ENCODE measurements at places on chromosomes 1 and 21. TPM values are rescaled to one million over a fixed set of nuclear protein-coding genes. Genes with fewer than 3 reads are reported as not detected.

DNA sequence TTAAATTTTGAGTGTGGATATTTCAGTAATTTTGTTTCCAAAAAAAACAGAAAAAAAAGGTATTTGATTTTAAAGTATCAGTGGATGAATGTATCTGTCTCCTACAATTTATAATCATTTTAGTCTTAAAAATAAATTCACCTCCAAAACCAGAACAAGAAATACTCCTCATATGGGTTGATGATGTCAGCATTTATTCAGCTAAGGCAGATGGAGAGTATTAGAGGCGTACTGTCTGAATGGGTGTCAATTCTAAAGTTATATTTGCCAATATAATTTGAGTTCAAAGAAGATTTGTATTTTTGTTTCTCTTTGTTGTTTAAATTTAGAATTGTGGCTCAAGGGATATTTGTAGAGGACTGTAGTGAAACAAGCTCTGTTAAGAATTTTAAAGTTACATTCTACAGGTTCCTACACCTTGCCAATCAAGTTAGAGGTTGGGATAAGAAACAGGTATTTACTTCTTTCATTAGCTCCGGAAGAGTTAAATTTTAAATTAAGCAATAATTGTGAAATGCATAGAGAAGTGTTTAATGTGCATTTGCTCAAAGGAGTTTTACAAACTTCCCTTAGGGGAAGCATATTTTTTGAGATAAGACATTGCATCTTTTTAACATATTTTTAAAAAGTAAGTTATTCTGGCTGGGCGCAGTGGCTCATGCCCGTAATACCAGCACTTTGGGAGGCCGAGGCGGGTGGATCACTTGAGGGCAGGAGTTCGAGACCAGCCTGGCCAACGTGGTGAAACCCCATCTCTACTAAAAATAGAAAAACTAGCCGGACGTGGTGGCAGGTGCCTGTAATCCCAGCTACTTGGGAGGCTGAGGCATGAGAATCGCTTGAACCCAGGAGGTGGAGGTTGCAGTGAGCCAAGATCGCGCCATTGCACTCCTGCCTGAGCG is 1.2 kb downstream of the PLA2G4A start:
- DNase-seq: no peak

GRCh38 chr1:177809819-177810218 is 160.0 kb downstream of the SEC16B start:
- no peak for DNase-seq

DNA sequence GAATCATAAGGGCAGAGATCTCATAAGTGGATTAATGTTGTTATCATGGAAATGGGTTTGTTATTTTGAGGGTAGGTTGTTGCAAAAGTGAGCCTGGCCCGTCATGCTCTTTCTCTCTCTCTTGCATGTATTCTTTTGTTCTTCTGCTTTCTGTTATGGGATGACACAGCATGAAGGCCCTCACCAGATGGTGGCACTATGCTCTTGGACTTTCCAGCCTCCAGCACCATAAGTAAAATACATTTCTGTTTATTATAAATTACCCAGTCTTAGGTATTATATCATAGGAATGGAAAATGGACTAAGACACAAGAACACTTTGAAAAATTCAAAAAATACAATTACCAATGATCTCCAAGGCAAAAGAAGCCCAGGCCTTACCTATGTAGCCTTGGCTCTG is 676.1 kb downstream of the PTPRU start:
- DNase-seq: peak; percentile 49

DNA sequence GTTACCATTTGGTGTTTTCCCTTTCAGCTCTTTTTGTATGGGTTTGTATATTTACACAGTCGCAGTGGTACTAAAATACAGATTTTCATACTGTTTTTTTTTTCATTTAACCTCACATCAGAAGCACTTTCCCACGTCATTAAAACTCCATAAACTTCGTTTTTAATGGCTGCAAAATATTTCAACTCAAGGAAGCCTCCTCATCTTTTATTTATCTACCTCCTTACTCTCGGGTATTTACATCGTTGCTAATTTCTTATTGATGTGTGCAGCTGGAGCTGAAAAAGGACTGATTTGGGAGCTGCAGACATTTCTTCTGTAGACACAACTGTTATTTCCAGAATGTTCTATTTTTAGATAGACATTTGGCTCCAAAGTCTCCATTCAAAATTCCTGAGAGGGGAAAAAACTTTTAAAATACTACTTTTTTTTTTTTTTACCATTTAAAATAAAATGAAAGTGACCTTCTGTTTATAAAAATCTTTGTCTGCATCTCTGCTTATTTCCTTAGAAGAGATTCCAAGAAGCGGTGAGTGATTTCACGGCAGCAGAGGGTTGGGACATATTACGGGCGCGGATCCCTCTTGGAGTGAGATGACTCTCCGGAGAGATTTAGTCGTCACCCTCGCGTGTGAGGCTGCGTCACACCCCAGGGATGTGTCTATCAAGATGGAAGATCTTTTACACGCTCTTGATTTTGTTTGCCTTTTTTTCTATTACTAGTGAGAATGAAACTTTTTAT is 10.1 kb downstream of the RUNX3 start:
- DNase-seq: no peak

DNA sequence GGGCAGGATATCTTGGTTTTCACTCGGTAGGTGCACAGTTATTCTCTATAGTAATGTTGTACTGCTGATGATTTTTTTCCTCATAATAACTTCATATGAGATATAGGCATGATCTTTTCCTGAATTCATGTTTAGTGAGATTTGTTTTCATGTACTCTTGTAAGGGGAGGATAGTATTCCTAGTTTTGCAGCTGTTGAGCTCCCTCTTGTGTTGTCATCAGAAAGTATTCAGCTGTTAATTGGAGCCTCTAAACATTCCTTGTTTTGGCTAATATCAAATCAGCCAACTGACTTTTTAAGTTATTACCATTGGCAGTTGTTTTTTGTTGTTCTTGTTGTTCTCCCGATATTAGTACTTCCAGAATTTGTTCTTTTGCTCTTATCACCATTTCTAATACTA is 24.4 kb downstream of the OR10R2 start:
- DNase-seq: peak; percentile 53

- no peak for DNase-seq
These were observed 16.3 kb downstream of the DMAP1 start for GRCh38 chr1:44229435-44230167.

DNA sequence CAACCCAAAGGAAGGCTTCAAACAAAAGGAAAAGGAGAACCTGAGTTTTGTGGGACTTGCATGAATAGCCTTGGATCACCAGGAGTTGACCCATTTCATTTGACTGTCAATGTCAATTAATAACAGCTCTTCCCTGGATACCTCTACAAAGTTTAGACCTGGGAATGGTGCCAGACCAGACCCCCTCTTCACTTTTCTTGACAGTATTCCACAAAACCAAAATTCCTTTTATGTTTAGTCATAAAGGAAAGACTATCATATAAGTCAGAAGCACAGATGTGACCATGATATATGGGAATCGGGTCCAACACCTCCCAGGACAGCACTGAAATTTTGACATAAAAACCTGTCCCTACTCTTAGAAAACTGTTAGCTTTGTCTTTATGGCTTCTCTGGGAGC is 191.8 kb downstream of the LYPLAL1 start:
- peak; percentile 36 for DNase-seq

GRCh38 chr1:212495766-212496494 is 63.2 kb downstream of the NENF start:
- DNase-seq: no peak

- peak; percentile 17 for DNase-seq
These were observed 230.4 kb downstream of the PDE4B start for GRCh38 chr1:66022904-66023620.

GRCh38 chr1:234842726-234843641 is 233.0 kb upstream of the IRF2BP2 start:
- no peak for DNase-seq

- DNase-seq: no peak
These were observed 14.4 kb downstream of the SHISA4 start for GRCh38 chr1:201903135-201903534.

DNA sequence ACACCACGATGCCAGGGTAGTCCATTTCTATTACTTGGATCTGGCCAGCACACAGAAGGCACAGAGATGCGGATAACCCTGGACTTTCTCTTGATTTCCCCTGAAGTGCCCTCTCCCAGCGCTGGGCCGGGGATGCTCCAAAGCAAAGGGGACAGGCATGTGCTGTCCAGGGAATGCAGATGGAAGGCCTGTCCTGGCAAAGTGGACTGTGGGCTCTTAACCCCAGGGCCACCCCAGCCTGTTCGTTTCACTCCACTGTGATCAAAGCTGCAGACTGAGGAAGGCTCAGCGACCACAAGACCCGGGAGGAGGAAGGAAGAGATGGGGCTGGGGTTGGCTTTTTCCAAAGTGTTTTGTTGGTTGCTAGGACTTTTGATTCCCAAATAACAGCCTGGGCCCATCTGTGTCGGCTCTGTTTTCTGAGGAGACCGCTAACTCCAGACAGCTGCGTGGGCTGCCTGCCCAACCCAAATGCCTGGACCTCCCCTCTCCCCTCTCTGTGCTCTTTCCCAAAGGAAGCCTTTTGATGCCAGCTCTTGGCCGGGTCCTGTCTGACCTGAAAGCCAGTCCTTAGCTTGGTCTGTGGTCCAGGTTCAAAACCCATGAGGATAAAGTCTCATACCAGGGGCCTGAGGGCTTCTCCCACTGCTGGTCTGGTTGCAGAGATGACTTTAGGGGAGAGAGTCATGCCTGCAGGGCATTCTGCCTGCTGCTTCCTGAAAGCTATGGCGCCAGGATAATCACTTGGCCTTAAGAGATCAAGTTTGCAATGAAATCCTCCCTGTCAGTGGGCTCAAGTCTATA is 119.6 kb upstream of the CD34 start:
- no peak for DNase-seq

GRCh38 chr1:5493851-5494311 is 498.3 kb downstream of the NPHP4 start:
- no peak for DNase-seq

GPR37L1 gene
- 0.15 TPM for total RNA-seq

GRCh38 chr1:110420874-110421793 is 13.6 kb upstream of the LAMTOR5 start:
- DNase-seq: peak; percentile 35

- peak; percentile 46 for DNase-seq
These were observed 10.5 kb downstream of the MTX1 start for GRCh38 chr1:155218854-155219591.

DNA sequence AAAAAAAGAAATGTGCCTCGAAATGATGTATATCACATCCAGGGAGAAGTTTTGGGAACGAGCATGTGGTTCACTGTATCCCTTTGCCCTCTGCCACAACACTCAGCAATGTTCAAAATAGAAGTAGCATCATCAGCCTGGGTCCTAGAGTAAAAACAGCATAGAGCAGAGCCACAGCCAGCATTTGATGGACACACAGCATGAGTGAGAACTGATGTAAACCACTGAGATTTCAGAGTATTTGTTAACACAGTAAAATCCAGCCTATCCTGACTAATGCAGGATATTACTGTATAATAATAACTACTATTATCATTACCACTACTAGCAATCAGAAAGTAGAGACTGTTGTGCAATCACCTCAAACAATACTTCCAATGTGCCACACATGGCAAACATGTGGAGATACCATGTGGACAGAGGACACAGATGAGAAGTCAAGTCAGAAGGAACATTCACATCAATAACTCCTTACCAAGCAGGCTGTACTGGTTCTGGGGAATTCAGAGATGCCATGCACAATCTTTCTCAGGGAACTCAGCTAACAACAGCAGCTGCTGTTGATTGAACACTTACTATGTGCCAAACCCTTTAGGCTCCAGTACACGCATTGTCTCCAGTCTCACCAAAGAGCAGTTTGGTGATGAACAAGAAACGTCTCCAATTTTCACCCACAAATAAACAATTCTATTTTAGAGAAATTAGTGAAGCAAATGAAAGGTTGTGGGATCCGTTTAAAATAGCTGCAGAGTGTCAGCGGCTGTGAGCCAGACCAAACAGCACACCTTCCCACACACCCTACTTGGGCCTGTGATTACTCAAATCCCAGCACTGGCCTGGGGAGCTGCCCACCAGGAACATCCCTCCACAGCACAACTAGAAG is 16.6 kb upstream of the GFI1 start:
- no peak for DNase-seq

DNA sequence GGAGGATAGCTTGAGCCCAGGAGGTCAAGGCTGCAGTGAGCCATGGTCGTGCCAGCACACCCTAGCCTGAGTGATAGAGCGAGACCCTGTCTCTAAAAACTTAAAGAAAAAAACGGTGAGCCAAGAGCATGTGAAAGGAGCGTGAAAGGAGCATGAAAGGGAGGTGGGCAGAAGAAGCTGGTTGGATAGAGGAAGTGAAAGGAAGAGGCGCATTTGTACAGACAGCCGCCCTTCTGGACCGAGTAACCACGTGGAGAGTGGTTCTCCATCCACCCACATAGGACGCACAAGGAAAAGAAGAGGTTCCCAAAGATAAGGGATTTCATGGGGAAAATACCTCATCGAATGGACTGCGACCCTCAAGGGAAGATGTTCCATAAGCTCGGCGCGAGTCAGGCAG is 60.4 kb upstream of the IFNAR2 start:
- DNase-seq: no peak

GRCh38 chr1:85707267-85707989 is 805 bp downstream of the ZNHIT6 start:
- DNase-seq: peak; percentile 21

GRCh38 chr1:232900818-232901217 is 49.6 kb upstream of the NTPCR start:
- no peak for DNase-seq

SLAMF7 gene
- not detected for total RNA-seq

GRCh38 chr1:19700079-19700777 is 35.6 kb downstream of the HTR6 start:
- DNase-seq: no peak

ARHGAP30 gene
- total RNA-seq: 0.17 TPM

DNA sequence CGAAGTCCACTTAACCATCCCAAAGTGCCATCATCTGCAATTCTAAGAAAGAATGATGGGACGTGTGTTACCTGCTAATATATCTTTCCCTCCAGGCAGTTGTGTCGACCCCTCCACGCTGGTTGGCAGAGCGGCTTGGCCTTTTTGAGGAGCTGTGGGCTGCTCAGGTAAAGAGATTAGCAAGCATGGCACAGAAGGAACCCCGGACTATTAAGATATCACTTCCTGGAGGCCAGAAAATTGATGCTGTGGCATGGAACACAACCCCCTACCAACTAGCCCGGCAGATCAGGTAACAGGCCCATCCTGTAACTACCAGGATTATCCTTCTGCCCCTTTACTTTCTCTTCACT is 520 bp downstream of the TARS2 start:
- DNase-seq: no peak

DNA sequence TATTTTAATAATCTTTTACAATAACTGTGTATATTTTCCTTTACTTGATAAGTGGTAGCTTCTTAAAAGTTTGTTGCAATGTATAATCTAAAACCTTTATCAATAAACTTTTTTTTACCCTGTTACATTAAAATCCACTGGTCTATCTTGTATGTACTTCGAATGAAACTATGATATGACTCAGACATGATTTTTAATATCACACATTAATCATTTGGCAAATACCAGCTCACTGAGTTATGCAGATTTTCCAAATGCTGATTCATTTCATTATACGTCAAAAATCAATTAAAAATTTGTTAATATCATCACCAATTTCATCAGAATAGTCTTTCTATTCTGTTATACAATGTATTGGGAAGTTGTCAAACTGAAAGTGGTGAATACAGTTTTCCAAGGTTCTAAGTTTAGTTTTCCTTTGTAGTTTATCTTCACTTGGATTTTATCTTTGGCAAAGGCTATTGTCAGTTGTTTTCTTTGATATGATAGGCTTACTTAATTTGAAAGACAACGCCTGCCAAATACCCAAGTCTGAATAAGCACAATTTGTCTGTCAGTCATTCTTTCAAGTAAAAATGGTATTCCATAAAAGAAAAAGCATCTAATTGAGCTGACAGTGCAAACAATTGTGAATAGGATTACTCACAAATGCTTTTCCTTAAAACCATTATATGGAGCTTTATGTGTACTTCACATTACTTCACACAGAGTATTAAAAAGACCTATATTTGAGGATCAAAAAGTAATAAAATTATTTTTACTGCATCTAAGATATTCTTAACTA is 127.0 kb downstream of the NME7 start:
- no peak for DNase-seq

All from renal cortical epithelial cell (primary cell).